ENCODE measurements at places on chromosomes 1 and 21.

DNA sequence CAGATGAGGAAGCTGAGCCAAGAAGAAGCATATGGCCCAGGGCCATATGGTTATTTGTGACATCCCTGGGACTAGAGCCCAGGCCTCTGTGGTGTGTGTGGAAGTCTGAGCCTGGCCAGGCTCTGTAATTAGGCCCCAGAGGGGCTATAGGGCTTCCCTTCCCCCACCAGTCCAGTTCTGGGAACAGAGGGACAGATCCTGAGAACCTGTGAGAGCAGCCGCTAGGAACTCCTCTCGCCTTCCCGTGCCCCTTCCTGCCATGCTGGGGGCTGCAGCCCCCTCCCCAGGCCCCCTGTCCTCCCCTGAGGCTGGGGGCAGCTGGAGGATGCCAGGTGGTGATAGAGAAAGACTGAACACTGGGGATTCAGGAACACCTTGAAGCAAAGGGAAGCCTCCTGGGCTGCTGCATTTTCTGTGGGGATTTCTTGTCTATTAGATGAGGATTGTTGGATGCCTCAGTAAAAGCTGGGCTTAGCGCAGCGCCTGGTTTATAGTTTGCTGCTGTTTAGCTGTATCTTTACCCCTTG, 33.3 kb downstream of the COQ8A start:
- DNase-seq, result no peak

- no peak for DNase-seq
Measured at GRCh38 chr21:15978215-15978738, 248.5 kb downstream of the USP25 start.

DNA sequence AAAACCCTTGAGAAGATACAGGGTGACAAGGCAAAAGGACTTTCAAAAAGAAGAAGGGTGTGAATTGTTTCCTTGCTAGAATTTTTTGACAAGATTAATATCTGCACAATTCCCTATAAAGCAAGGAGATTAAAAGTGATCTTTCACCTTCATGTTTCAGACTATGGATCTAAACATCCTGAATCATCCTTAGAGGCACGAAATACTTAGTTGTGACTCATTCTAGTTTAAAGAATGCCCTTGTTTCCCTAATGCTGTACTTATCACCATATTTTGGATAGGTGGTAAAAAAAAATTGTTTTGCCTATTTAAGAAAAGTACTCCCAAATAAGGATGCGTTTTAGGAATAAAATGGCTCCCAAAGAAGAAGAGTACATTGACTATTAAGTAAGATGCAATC, 415.1 kb downstream of the LRRIQ3 start:
- no peak for DNase-seq

DNA sequence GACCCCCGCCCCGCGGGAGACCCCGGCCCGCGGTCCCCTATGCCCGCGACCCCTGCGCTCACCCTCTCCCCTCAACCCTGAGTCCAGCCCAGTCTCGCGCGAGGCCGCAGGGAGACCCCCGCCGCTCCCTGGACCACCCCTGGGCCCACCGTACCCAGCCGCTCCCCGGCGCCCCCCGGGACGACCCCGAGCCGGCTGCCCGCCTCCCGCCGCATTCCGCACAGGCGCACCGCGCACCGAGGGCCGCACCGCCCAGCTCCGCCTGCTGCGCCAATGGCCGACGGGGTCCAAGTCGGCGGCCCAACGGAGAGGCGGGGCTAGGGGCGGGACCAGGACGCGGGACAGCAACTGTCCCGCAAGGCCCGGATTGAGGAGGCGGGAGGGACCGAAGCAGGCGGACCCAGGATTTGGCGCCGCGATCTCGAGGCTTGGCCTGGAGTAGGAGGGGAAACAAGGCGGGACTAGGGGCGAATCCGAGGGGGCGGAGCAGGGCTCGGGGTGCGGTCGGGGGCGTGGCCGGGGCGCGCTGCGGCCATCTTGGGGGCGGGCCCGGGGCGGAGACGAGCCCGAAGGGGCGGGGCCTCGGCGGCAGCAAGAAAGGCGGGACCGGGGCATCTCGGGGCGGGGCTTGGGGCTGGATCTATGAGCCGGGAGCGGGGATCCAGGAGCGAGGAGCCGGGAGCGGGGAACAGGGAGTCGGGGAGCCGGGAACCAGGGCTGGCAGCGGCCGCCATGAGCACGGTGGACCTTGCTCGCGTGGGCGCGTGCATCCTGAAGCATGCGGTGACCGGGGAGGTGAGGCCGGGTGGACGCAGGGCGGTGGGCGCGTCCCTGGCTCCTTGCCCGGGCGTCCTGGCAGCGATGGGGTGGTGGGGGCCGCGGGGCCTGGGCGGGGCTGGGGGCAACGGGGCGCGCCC, at the start of gene PRXL2B:
Gene PRXL2B (plus strand): TSS at position 624 of the 917 bp plus-strand sequence. CDS start 109 bp downstream, at position 733.
- peak; percentile 50 for DNase-seq

Measured in NCI-H2107 (cell line).